GM23338 (cell line): ENCODE measurements at places on chromosomes 11 and 22. TPM values are rescaled to one million over a fixed set of nuclear protein-coding genes. Genes with fewer than 3 reads are reported as not detected.

Gene ARHGAP42
- 23.5 and 23.7 TPM in 2 replicates for polyA plus RNA-seq

GRCh38 chr11:72735495-72736027, 16.6 kb downstream of the ARAP1 start:
- DNase-seq: peak; percentile 68
- H3K4me3 ChIP-seq: no peak overlapping the region
- H3K4me1 ChIP-seq: peaks cover 32% of the 10 kb centered on the region

DNA sequence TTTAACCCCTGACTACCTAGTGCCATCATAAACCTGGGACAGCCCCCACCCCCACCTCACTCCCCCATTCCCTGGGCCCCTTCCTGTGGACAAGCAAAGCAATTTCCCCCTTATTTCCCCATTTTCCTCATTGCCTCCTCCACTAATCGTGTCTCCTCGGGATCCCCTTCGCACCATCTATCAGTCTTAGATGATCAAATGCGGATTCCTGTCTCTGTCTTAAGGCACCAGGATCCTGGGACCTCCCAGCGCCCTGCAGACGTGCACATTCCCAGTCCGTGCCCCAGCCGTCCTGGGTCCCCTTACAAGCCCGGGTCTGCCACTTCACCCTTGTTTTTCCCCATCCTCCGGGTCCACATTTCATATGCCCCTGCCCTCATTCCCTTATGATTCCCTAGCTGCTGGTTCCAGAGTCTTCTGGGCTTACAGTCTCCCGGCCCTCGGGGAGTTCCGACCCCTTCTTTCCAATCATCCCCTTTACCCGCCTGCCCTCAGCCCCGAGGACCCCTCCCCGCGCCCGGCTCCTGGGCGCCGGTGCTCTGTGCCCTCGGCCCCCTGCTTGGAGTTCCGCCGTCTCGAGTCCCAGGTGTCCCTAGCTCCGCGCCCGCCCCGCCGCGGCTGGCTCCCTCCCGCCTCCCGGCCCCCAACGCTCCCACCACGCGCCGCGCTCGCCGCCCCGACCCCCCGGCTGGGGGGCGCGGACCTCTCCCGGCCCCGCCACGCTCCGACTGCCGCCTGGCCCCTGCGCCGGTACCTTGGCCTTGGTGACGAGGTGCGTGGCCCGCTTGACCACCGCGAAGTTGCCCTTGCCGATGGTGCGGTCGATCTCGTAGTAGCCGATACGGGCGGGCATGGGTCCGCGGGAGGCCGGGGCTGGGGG, 599 bp downstream of the SIK3 start:
- peaks cover 23% of the 10 kb centered on the region for H3K4me1 ChIP-seq
- H3K27ac ChIP-seq: peak overlapping the region; percentile 67; the same call in 1 of the 2 replicates
- no peaks in the 10 kb centered on the region for H3K27me3 ChIP-seq
- no peaks in the 10 kb centered on the region for H3K36me3 ChIP-seq

DNA sequence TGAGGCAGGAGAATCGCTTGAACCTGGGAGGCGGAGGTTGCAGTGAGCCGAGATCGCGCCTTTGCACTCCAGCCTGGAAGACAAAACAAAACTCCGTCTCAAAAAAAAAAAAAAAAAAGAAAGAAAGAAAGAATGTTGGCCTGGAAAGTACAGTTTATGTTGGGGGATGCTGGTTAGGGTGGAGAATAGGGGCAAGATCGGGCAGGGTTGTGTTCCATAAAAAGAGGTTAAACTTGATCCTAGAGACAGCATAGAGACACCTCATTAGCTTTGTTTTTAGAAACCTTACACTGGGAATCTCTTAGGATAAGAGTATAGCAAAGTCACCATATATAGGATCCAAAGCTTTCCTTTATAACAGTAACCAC, 1.9 kb upstream of the FTH1 start:
- H3K4me1 ChIP-seq: peaks cover 49% of the 10 kb centered on the region
- no peak for DNase-seq
- 0 out of 2 replicates have a peak overlapping the region, but pooled peaks have one; percentile 56 for H3K27ac ChIP-seq
- H3K4me3 ChIP-seq: no peak overlapping the region
- peaks cover 20% of the 10 kb centered on the region for H3K36me3 ChIP-seq

- no peak overlapping the region for H3K4me3 ChIP-seq
- H3K27ac ChIP-seq: no peak overlapping the region
- no peaks in the 10 kb centered on the region for H3K36me3 ChIP-seq
- peaks cover 41% of the 10 kb centered on the region for H3K4me1 ChIP-seq
- no peaks in the 10 kb centered on the region for H3K27me3 ChIP-seq
- DNase-seq: no peak
Observed at GRCh38 chr11:35980686-35981390, 37.0 kb downstream of the LDLRAD3 start.

Gene OR56A3
- not detected in 2 replicates for polyA plus RNA-seq
